ENCODE measurements at places on chromosomes 3 and 15.

- peak; percentile 89 for DNase-seq
Measured at GRCh38 chr15:71295603-71296314, 180.5 kb downstream of the THSD4 start.

DNA sequence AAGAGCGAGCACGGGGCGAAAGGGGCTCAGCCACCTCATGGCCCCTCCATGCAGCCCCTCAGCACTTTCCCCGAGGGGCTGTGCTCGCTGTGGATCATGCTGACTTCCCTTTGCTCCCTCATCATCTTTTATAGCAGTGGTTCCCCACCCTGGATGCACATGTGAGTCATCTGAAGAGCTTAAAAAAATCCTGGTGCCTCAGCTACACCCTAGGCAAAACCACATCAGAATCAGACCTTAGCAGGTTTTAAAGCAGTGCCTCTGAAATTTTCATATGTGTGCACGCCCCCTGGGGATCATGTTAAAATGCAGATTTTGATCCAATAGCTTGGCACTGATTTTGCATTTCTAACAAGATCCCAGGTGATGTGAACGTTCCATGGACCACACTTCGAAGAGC is 50.9 kb downstream of the FEM1B start:
- DNase-seq = no peak

- DNase-seq = peak; percentile 60
Measured at GRCh38 chr15:40776537-40777141, 6.9 kb downstream of the C15orf62 start.

GRCh38 chr3:38458796-38459498 is 5.3 kb downstream of the ACVR2B start:
- DNase-seq = peak; percentile 28

DNA sequence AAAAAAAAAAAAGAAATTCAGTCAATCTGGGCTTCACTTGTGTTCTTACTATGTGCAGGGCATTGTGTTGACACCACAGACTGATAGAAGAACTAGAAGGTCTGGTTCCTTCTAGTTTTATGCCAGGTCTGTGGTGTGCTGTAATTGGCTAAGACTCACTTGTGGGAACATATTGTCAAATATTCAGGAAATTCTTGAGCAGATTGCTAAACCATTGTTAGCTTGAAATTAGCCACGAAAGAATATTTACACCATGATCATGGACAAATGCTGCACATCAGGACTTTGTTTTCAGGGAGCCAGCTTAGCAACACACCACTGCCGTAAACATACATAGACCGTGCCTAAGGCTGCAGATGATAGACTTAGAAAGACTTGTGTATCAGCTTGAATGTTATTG is 74.6 kb downstream of the GTPBP8 start:
- DNase-seq = no peak

- no peak for DNase-seq
Measured at GRCh38 chr3:71060536-71060935, 523.0 kb downstream of the FOXP1 start.

DNA sequence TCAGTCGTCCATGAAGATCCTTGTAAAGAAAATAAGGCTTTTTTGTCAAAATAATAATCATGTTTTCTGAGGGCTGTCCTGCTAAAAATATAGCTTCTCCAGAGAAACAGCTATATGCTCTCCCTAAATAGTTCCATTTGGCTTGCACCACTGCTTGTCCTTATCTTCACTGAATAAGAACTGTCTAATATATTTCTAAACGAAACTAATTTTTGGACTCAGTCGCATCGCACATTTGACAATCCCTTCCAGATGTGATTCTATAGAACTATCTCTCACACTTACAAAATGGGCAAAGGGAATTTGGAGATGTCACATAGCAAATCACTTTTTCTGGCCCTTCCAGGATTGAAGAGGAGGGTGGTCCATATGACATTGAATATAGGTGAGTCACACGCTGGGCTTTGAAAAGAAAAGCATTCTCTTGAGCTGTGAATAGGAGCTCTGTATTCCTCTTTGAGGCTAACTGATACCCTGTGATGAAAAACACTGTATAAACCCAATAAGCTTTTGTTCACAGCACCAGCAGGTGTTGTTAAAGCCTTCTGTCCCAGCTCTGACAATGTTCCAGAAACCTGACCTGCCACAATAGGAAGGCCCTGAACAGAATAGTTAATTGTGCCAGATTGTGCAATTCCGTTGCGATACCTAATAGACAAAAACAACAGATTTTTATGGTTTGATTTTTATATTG is 1144.2 kb downstream of the ROBO2 start:
- no peak for DNase-seq

DNA sequence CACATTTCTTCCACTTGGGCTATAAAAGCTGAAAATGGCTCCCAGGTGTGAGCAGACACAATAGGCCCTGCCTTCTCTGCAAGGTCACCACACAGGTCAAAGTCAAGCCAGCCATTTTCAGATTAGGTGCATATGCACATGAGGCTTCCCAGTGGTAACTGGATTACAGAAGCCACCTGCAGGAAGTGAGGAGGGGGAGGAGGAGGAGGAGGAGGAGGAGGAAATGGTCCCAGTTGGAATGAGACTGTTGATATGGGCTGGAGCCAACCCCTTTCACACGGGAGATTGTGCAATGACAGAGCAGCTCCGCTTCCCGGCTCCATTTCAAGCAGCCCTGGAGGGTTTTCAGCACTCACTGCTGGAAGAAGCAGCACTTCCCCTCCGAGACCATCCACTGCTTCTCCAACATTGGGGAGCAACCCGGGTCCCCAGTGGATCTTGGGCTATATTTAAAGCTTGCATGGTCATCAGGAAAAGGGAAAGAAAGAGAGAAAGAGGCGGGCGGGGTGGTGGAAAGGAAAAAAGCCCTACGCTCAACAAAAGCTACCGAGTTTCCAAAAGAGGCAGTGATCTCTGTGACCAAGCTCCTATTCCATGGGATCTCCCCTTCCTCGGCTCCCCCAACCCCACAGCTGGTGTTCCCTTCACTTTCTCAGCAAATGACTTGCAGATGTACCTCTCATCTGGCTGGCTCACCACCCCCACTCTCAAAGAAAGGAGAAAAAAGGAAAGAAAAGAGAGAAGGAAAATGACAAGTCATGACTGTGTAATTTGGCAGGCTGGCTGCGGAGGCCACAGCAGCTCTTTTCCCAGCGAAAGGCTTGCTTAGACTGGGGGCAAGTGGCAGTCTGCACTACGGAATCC is 58.3 kb downstream of the LRIG1 start:
- DNase-seq = peak; percentile 84

- no peak for DNase-seq
Measured at GRCh38 chr3:179819379-179819778, 166.5 kb downstream of the USP13 start.

GRCh38 chr3:177336873-177337450 is 139.7 kb upstream of the TBL1XR1 start:
- peak; percentile 34 for DNase-seq

- no peak for DNase-seq
Measured at GRCh38 chr3:70952033-70952747, 631.3 kb downstream of the FOXP1 start.

GRCh38 chr3:134807189-134807588 is 12.1 kb downstream of the EPHB1 start:
- no peak for DNase-seq
